ENCODE measurements at places on chromosomes 12 and 14. TPM values are rescaled to one million over a fixed set of nuclear protein-coding genes. Genes with fewer than 3 reads are reported as not detected.
A peak's percentile ranks its signal among the peaks of the same experiment; 100 is the strongest.

The SOX5 gene
- total RNA-seq = 2.9 TPM

- peak; percentile 24 for DNase-seq
These were observed 71.8 kb upstream of the OVCH1 start for GRCh38 chr12:29569132-29569757.

The AICDA gene
- total RNA-seq = not detected

DNA sequence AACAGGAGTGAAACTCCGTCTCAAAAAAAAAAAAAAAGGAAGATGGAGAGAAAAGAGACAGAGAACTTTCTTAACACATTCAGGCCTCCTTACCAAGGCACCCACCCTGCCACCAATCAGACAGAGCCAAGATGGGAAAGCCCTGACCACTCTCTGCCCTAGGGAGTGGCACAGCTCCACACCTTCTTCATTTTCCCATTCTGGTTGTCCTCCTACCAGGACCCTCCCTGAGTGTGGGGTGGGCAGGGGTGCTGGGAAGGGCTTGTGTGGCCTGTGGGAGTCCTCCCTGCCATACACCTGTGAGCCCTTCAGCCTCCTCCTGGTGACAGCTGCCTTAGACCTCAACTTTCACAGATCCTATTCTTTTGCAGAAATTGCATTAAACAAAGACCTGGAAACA is 513.6 kb downstream of the BCL11B start:
- no peak for DNase-seq

DNA sequence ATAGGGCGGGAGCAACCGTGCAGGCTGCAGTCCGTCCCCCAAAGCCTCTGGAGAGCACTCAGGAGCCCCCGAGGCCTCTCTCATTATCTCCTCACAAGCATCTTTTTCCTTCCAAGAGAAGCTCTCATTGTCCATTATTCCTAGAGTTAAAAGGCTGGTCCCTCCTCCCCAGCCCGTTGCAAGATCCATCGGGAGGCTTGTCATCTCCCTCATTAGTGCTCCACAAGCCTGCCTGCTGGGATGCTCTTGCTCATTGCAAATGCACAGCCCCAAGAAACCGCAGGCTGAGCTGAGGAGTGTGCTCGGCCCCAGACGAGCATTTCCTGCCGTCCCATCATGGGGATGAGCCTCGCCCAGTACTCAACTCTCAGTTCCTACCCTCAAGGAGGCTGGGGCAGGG is 23.3 kb downstream of the NUAK1 start:
- no peak for DNase-seq

GRCh38 chr14:92417759-92418158 is 94.8 kb downstream of the SLC24A4 start:
- DNase-seq = no peak

GRCh38 chr12:66035288-66035966 is 95.1 kb downstream of the LLPH start:
- peak; percentile 71 for DNase-seq

The B3GNT4 gene
- 0.31 TPM for total RNA-seq

DNA sequence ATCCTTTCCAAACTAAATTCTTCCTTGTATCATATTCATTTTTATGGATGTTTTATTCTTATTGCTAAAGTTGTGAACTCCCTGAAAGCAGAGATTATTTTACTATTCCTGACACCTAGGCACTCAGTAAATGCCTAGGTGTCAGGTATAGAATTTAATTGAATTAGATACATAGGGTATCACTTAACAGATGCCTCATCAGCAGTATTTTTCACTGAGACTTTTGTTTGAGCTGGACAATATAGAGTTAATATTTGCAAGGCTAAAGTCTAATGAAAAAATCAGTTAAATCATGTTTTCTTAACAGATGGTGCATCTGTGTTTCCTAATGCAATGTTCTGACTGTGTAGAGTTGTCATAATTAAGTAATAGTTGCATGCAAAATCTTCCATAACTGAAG is 182.7 kb downstream of the DERA start:
- DNase-seq = no peak

DNA sequence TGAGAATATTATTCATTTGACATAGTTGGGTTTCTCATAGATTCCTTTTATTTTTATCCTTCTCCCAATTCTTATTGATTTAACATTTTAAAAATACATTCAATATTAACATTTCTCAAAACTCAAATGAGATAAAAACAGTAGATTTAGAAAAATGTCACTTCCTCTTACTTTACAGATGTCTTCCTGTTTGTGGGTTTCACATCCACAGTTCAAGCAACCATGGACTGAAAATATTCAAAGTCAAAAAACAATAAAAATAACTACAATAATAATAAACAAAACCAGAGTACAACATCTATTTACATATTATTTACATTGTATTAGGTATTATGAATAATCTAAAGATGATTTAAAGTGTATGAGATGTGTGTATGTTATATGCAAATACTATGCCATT is 111.3 kb upstream of the SLC16A7 start:
- no peak for DNase-seq

DNA sequence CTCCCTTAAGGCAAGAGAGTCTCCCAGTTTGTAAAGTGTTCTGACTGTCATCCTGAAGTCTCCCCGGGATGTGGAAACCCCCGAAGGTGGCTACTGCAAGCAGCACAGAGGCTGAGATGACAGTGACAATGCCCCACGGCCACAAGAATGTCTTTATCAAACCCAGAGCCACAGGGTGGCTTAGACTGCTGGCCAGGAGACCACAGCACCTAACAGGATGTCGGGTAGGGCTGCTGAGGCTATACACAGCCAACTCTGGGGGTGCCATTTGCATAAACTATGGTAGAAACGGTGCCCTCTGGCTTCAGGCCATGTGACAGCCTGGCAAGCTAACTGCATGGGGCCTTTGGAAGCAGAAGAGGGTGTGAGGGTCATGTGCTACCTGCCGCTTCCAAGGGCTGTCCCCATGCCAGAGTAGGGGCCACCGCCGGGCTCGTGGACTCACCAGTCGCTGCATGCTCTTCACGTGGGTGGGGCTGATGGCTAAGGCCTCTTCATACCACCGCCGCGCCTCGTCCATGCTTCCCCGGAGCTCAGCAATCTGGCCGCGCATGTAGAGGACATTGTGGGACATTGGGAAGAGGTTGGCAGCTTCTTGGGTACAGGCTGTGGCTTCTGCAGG is 180.9 kb downstream of the CALM1 start:
- DNase-seq = no peak

GRCh38 chr14:91755570-91756295 is 23.8 kb upstream of the CATSPERB start:
- no peak for DNase-seq

GRCh38 chr12:28129031-28129430 is 61.2 kb upstream of the CCDC91 start:
- DNase-seq = no peak

DNA sequence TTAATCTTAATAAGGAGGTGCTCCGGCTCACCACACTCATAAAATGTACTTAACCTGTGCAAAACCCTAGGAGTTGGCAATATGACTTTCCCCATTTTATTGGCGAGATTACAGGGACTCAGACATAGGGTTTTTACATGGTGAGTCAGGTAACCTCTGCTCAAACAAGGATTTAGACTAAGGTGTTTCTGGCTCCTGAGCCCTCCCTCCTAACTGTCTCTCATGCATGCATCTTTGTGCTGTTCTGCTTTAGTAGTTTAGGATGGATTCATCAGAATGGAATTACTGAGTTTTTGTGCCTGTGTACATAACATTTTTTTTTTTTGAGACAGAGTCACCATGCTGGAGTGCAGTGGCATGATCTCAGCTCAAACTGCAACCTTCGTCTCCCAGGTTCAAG is 993.3 kb upstream of the TMEM132C start:
- DNase-seq = no peak

DNA sequence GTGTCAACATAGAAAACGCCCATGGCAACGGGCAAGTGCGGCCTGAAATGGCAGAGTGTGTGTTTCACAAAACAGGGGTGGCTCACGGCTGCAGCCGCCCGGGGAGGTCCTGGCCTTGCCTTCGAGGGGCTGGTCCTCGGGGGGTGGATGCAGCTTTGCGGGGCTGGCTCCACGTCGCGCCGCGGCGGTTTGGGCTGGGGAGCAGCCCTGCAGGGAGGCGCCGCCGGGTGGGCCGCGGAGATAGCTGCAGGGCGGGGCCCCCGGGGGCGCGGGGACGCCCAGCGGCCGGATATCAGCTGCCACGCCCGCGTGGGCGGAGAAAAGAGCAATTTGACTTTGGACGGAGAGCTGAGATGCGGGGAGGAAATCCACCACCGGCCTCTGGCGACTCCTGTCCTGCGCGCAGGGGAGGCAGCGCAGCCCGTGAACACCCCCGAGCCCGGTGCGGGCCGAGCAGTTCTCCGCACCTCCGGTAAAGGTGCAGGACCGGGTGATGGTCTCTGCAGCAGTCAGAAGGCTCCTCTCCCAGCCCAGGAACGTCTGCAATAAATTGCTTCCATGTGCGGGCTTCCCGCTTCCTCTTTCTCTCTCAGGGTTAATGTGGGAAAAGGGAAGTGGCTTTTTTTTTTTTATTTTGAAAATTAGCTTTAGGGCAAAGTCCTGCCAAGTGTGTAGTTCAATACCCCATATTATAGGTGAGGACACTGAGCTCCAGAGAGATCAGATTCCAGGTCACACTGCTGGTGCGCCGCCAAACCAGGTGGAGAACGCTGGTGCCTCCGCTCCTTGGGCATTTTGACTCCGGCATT is 110.5 kb downstream of the ARF6 start:
- DNase-seq = peak; percentile 31

DNA sequence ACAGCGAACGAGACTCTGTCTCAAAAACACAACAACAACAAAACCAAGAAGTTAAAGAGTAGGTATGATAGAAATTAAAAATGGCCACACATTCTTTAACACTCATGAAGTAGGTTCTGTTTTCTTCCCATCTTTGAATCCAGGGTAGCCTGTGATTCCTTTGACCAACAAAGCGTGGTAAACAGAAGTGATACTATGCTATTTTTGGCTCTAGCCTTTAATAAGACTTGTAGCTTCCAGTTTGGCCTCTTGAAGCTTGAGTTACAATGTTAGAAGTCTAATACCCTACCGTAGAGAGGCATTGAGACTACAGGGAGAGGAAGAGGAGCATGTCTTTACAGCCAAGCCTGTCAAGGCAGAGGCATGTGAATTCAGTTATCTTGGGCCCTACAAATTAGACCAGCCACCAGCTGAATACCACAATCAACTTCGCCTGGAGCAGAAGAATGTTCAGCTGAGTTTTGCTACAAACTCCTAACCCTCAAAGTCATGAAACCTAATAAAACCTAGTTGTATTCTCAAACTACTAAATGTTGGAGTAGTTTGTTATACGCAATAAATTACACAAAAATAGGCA is 4.9 kb upstream of the NEMF start:
- no peak for DNase-seq

GRCh38 chr14:24263848-24264247 is 871 bp upstream of the TGM1 start:
- DNase-seq = no peak

DNA sequence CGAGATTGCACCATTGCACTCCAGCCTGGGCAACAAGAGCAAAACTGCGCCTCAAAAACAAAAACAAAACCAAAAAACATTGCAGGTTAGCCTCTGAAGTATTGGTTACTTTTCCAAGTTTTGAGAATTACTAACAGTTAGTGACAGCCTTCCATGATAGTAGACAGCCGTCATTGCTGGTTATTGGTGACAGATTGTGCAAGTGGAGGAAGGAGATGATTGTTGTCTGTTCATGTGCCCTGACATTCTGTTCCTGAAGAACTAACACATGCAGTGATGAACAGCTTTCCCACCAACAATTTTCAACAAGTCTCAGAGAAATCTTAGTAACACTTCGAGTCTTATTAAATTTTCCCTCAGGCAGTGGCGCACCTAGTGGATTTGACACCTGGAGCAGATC is 89.3 kb upstream of the NAP1L1 start:
- DNase-seq = no peak

GRCh38 chr14:69107407-69108003 is 45.4 kb downstream of the DCAF5 start:
- DNase-seq = peak; percentile 76

The ASB2 gene
- total RNA-seq = not detected

DNA sequence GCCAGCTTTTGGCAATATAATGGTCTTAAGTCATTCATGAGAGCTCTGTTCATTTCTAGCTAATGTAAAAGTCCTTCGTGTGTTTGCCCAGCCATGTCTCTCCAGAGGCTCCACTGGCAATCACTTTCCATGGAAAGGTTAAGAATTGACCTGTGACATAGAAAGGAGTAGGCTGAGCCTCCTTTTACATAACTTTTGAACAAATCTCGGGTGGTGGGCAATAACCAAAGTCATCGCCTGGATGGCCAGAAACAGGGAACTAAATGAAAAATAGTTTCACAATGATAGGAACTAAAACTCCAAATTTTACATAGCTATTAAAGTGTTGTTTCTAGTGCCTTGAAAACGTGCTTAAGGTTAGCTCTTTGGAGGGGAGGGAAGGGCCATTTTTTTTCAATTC is 6.5 kb downstream of the BHLHE41 start:
- no peak for DNase-seq

DNA sequence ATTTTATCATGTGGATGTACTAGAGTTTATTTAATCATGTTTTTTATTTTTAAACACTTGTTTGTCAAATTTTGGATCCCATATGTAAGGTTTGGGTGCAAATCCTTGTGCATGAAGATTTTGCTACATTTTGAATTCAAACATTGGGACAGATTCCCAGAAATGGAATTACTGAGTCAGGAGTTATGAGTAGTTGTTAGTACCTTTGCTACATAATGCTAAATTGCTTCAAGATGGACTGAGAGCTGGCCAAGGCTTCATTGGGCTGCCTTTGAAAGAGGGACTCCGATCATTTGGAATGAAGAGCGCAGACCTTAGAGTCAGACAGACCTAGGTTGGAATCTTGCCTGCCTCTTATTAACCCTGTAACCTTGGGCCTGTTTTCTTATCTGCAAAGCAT is 154.9 kb upstream of the PWP1 start:
- no peak for DNase-seq

The TAS2R9 gene
- total RNA-seq = not detected

DNA sequence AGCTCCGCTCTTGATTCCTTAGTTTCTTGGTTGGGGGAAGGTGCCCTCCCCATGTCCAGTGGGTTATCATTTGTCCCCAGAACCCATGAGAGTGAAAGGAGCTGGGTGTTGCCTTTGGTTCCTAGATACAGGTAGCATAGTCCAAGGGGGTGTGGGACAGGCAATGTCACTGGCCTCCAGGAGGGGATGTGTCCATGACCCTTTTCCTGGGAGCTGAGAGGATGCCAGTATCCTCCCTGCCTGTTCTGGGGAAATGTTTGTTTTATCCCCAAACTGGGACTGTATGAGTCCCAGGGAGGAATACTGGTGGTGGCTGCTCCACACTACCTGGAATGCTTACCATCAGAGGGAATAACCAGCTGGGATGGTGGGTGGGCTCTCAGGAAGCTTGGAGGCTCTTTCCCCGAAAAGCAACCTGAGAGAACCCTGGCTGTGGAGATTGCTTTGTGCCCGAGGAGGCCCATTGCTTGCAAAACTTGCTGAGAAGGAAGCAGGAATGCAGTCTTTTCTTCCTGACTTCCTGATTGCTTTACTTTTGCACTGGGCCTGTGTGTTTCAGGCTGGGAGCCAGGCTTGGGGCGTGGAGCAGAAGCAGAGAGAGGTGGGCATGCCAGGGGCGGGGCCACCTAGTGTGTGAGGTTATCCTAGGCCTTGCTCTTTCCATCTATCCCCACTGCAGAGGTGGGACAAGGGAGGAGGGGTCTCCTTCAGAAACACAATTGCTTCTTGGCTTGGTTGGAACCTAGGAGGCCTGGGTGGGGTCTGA is 715 bp upstream of the SLC10A1 start:
- no peak for DNase-seq

- no peak for DNase-seq
These were observed 20.6 kb downstream of the RASSF8 start for GRCh38 chr12:25979059-25979458.

Measured in endothelial cell of umbilical vein (primary cell).